Adrenal gland (tissue), 19 donors: ENCODE measurements at places on chromosomes 4 and X. TPM values are rescaled to one million over a fixed set of nuclear protein-coding genes. Genes with fewer than 3 reads are reported as not detected.

GRCh38 chr4:169741569-169741968 lies 16.2 kb downstream of the HPF1 start:
- H3K4me3 ChIP-seq = no peak overlapping the region
- no peaks in the 10 kb centered on the region for H3K27me3 ChIP-seq
- no peak for DNase-seq
- H3K36me3 ChIP-seq = no peaks in the 10 kb centered on the region
- H3K4me1 ChIP-seq = peaks cover 10% of the 10 kb centered on the region

The NXF2B gene
- total RNA-seq = not detected

GRCh38 chr4:138977524-138977923 lies 38.1 kb upstream of the NOCT start:
- no peak overlapping the region for H3K27ac ChIP-seq
- H3K27me3 ChIP-seq = no peaks in the 10 kb centered on the region
- DNase-seq = no peak
- H3K36me3 ChIP-seq = no peaks in the 10 kb centered on the region

GRCh38 chrX:130118441-130119311 lies 8.4 kb upstream of the ELF4 start:
- H3K27me3 ChIP-seq = no peaks in the 10 kb centered on the region
- H3K36me3 ChIP-seq = no peaks in the 10 kb centered on the region
- H3K4me1 ChIP-seq = no peaks in the 10 kb centered on the region
- DNase-seq = no peak
- H3K27ac ChIP-seq = no peak overlapping the region

GRCh38 chr4:31192341-31192740 lies 472.2 kb downstream of the PCDH7 start:
- H3K27ac ChIP-seq = no peak overlapping the region
- no peaks in the 10 kb centered on the region for H3K27me3 ChIP-seq
- no peak for DNase-seq

The CFI gene
- 79.9 TPM for total RNA-seq

The PF4V1 gene
- total RNA-seq = not detected

- no peak overlapping the region for H3K4me3 ChIP-seq
- no peaks in the 10 kb centered on the region for H3K27me3 ChIP-seq
These were observed 485.5 kb downstream of the TRAM1L1 start for GRCh38 chr4:116599859-116600258.

DNA sequence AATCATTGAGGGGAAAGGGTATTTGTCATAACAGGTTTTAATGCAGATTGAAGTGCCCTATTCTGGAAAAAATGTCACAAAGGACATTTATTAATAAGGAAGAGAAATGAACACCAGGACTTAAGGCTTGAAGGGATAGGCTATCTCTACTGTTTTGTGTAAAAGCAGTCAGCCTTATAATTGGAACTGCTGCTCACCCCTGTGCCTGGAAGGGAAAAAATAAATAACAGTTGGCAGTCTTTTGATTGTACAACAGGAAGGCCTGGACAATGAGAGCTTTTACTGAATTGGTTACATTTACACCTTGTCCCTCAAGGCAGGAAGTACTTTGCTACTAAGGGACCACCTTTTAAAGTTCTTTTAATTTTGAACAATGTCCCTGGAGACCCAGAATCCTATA lies 17.8 kb upstream of the MAGED4 start:
- H3K27me3 ChIP-seq = peaks cover 16% of the 10 kb centered on the region
- no peaks in the 10 kb centered on the region for H3K4me1 ChIP-seq
- no peaks in the 10 kb centered on the region for H3K36me3 ChIP-seq
- no peak overlapping the region for H3K4me3 ChIP-seq
